ENCODE measurements at places on chromosomes 13 and 19.

- DNase-seq, result no peak
These were observed 694 bp upstream of the ZIC5 start for GRCh38 chr13:99972190-99972731.

DNA sequence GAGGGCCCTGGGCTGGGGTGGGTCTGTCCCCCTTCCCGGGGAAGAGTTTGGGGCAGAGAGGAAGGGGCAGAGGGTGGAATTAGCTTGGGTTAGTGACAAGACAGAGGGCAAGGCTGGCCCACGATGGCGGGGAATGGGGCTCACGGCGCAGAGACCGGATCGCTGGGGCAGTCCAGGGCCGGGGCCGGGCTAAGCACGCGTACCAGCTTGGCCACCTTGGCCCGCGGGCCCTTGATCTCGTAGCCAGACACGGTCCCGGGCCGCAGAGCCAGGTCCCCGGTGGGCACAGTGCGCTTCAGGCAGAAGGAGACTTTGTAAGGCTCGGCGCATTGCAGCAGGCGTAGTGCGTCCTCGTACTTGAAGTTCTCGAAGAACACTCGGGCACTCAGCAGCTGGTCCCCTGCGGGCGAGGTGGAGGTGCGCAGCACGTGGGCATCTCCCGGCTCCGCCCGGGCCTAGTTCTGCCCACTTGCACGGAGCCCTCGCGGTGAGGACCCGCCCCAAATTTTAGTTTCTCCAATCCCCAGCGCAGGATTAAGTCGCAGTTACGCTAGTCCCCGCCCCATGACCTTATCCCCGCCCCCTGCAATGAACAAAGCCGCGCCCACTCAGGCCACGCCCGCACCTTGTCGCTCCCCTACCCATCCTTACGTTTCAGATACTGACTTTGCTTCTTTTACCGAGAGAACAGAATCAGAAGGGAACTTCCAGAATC lies 8.6 kb upstream of the HIPK4 start:
- DNase-seq, result no peak

- no peak for DNase-seq
These were observed 11.7 kb upstream of the IRGC start for GRCh38 chr19:43704002-43704705.

GRCh38 chr13:87356314-87356713 lies 314.9 kb upstream of the SLITRK5 start:
- DNase-seq, result no peak

DNA sequence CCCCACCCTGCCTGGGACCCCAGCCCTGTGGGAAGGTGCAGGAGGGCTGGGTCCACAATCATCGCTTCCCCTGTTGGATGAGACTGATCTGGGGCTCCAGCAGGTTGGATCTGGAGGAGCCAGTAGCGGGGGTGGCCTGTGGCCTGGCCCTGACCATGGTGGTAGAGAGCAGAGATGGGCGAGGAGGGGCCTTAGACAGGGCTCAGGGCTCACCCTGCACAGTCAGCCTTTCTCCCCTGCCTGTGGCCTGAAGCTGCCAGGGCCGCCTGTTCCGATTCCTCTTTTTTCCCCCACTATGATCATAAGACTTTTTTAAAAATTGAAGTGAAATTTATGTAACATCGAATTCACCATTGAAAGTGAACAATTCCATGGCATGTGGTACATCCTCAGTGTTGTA lies 18.2 kb downstream of the SIN3B start:
- no peak for DNase-seq

DNA sequence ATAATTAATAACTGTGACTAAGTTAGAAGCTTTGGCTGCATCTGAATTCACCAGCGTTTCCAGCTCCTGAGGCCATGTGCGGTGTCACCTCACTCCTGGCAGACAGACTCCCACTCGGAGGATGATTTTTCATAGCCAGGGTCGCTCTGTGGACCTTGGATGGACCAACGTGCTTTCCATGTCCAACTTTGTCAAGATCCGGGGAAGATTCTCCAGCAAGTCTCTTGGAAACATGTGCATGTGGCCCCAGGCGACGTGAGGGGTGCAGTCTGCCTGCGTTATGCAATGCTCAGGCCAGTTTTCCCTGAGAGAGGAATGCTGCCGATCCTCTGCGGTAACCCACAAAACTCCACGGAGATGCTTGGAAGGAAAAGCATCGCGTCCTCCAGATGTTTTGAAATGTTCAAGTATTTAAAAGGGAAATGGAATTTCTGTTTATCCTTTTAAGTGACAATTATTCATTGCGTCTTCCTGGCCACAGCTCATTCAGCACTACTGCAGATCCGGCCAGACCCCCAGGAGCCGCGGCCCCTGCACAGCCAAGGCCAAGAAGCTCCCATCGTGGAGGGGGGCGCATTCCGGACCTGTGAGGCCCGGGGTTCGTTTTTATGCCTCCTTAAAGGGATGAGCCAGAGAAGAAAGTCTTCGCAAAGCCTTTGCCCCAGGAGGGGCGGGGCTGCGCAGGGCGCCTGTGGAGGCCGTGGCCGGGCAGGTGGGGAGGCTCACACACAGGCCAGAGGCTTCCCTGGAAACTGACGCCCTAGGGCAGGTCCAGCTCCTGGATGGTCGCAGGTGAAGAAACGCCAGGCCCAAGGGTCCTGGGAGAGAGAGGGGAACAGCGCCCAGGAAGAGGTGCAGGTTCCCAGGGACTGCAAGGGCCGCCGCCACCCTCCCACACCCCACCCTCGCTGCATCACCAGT lies 46.0 kb downstream of the C13orf46 start:
- DNase-seq, result no peak

GRCh38 chr19:18262917-18263316 lies 11.3 kb downstream of the IQCN start:
- DNase-seq, result no peak
